Stimulated activated CD4-positive, alpha-beta T cell treated with anti-CD3 and anti-CD28 coated beads, Interleukin-1b, Interleukin-23, amount 100 ng/mL, for 48 hours (primary cell): ENCODE measurements at places on chromosomes 6 and 20.

- DNase-seq, result no peak
These were observed 116.4 kb downstream of the KIF6 start for GRCh38 chr6:39608652-39609345.

DNA sequence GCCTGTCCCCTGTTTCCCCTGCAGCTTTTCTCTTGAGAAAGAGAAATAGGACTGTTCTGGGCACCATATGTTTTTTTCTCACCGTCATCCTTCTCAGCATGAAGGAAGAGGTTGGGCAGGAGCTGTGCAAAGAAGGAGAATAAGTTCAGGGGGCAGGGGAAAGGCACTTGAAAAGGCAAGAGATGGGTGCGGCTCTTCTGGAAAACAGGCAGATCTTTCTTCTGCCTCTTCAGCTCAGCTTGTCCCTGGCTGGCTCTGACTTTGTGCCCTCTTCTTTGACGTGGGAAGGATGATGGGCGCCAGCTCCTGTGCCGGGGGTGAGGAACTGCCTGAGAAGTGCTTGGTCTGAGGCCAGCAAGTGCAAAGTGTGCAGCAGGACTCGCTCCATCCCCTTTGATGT lies 206.5 kb downstream of the DOK5 start:
- DNase-seq, result no peak

DNA sequence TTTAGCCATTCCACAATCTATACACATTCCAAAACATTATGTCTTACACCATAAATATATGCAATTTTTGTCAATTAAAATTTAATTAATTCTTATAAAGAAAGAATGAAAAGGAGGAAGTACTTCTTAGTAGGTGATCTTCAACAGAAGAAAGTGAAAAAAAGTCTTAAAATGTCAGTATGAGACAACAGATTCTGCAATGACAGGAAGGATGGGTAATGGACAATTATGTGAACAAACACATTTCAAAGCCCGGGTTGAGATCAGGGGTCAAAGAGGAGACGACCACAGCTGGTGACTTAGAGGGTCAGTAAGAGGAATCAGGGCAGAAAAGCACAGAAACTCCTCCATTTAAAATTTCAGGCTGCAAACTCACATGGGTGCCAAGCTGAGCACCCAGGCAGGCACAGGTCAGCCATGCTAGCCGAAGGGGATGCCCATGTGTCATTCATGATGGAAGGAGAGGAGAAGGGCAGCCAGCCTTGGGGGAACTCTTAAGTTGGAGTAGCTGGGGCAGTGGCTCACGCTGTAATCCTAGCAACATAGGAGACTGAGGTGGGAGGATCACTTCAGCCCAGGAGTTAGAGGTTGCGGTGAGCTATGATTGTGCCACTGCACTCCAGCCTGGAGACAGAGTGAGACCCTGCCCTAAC lies 11.0 kb downstream of the VSX1 start:
- DNase-seq, result no peak

DNA sequence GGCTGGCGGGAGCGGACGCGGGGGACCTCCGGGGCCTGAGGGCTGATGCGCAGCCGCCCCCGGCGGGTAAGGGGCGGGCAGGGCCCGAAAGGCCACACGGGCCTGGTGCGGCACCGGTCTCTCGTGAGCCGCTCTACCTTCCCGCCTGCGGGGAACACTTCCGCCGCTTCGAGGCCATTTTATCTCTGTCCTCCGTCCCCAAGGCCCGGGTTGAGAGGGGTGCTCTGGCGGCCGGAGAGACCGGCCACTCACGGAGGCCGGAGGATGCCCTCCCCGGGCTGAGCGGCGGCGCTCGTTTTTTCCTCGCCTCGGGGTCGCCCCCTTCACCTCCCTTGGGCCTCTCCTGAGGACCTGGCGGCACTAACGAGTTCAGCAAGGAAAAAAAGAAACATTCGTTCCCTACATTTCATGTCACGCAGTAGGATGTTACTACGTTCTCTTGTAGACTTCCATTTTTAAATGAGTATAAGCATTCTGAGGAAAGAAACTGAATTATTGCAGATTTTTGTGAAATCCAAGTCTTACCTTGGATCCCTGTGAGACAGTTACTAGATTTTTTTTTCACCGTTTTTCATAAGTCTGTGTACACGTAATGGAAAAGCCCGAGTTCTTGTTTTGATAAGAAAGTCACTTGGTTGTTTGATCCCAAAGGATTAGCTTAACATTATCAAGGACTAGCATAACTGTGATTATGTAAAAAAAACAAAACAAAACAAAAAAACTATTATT lies 575 bp downstream of the WTAP start:
- DNase-seq, result peak; percentile 51

GRCh38 chr6:74113901-74114300 lies 417.9 kb downstream of the CD109 start:
- no peak for DNase-seq

- no peak for DNase-seq
These were observed 84.8 kb downstream of the CD24 start for GRCh38 chr6:106889692-106890091.

GRCh38 chr6:39772559-39773273 lies 19.5 kb upstream of the DAAM2 start:
- no peak for DNase-seq

- DNase-seq, result peak; percentile 39
These were observed 1813.6 kb upstream of the DEFB115 start for GRCh38 chr20:29443819-29444218.

GRCh38 chr6:109236115-109237076 lies 141.1 kb downstream of the CEP57L1 start:
- DNase-seq, result peak; percentile 42

DNA sequence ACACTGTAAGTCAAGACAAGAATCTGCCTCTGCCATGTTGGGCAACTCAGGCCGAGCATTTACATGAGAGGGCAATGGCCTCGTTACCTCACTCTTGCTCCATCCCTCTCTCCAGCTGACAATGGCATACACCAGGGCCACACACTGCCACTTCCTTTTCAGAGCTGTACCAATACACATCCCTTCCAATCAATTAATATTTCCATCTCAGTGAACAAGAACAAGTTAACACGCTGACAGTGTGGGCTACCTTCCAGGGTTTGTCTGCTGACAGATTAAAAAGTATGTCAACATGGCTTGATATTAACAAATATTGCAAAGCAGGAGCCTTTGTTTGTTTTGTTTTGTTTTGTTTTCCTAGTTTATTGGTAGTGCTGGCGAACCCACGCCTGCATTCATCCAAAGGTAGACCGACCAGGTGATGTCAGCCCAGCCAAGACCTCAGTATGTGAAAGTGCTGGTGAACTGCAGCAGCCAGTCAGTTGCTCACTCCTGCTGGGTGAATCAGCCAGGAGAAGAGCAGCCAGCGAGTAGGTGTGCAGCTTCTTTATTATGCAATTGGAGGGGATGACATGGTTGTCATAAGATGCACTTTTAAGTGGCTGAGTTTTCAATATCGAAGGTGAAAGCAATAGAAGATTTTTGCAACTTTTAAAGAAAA lies 487.3 kb upstream of the JARID2 start:
- DNase-seq, result peak; percentile 57

- DNase-seq, result no peak
These were observed 92.7 kb downstream of the SASH1 start for GRCh38 chr6:148435386-148435785.

DNA sequence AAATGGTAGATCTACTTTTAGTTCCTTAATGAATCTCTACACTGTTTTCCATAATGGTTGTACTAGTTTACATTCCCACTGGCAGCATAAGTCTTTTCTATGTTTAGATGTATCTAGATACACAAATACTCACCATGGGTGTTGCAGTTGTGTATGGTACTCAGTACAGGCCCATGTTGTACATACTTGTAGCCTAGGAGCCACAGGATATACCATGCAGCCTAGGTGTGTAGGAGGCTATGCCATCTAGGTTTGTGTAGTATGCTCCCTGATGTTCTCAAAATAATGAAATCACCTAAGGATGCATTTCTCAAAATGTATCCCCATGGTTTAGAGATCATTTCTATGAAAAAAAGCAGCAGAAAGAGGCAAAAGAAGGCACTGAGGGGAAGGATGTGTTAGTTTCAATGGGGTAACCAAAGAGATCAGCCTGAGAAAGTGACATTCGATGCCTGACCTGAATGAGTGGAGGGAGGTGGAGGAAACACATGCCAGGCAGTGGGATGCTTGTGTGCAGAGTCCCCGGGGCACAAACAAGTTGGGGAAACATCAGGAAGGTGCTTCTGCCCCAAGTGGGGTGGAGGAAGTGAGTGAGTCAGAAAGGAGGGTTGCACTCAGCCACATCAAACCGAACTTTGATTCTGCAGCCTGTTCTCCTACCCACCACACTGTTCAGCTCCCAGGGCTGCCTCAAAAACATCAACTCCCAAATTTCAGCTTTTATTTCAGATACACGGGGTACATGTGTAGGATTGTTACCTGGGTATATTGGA lies 191.2 kb downstream of the ZNF217 start:
- peak; percentile 6 for DNase-seq

DNA sequence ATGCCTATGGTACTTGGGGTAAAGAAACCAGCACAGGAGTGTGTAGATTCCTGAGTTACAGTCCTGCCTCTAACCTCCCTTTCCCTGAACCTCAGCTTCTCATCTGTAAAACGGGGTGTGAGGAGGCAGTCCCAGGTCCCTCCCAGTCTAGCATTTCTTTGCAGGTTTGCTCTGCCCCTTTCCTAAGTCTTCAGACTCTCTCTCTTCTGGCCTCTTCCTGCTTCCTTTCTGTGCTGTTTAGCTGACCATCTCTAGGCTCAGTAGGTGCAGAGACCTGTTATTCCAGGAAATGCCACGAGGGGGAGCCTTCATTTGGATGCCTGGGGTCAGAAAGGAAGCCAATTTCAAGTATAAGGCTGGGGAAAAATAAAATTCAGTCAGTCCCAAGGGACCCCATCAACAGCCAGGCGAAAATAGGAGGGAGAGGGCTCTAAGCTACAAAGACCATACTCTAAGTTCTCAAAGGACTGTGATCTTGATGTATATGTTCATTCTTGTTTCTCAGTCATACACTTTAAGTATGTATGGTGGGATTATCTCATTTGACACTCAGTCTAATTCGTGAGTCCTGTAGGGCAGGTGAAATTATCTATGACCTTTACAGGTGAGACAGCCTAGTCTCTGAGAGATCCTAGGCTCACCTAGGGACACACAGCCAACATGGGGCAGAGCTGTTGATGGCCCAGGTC lies 89.1 kb downstream of the NCR2 start:
- peak; percentile 70 for DNase-seq

DNA sequence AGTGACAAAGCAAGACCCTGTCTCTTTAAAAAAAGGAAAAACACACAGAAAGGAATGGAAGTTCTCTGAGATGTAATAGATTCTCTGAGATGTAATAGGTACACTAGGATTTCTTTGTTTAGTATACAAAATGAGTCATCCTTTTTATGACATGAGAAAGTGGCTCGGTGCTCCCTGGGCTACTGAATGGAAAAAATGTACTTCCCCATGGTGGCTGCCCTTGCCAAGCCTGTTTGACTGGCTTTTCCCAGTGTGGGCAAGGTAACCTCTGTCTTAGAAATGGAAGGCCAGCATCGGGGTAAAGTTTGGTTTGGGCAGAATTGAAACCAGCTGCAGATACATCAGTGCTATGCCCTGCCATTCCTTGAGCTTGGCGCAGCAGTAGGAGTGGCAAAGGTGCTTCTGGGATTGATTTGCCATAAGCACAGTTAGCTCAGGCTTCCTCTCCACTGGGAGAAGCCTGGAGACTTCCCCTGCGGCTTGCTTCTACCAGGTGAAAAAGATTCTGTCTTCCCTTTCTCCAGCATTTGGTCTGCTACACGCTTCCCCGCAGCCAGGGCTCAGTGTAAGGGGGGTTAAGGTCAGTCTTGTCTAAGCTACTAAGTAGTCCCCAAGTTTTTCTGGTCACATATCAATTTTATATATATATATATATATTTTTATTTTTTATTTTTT lies 24.5 kb downstream of the ARFGEF2 start:
- no peak for DNase-seq

GRCh38 chr6:132511210-132511830 lies 1.6 kb downstream of the STX7 start:
- no peak for DNase-seq

DNA sequence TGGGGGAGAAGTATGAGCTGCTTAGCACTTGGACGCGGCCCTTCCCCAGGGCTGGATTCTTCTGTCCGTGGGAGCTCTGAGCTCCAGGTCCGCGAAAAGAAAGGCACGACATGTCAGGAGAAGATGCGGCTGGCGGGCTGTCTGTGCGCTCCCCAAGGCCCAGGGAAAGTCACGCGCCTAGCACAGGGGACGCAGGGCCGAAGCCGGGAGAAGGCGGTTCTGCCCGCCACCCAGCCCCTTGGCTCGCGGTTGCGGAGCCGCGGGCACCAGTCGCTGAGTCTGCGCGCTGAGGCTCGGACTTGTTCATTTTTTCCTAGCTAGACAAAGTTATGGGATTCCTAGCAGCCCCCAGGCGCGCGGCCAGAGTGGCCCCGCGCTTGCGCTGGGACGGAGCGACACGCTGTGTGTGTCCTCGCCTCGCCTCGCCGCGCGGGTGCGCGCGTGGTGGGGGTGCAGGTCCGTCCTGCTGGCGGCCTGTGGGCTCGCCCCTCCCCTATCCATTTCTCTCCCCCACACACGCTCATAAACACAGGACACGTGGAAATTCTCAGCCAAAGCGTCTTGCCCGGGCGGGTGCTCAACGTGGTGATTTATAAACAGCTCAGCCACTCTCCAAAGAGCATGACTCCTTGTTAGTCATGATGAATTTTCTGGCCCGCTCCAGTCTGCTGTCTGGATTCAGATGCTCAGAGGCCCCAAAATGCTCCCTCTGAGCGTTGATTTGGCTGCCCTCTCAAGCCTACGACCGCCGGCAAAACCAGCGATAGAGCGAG lies 1.9 kb upstream of the POU3F2 start:
- peak; percentile 14 for DNase-seq

DNA sequence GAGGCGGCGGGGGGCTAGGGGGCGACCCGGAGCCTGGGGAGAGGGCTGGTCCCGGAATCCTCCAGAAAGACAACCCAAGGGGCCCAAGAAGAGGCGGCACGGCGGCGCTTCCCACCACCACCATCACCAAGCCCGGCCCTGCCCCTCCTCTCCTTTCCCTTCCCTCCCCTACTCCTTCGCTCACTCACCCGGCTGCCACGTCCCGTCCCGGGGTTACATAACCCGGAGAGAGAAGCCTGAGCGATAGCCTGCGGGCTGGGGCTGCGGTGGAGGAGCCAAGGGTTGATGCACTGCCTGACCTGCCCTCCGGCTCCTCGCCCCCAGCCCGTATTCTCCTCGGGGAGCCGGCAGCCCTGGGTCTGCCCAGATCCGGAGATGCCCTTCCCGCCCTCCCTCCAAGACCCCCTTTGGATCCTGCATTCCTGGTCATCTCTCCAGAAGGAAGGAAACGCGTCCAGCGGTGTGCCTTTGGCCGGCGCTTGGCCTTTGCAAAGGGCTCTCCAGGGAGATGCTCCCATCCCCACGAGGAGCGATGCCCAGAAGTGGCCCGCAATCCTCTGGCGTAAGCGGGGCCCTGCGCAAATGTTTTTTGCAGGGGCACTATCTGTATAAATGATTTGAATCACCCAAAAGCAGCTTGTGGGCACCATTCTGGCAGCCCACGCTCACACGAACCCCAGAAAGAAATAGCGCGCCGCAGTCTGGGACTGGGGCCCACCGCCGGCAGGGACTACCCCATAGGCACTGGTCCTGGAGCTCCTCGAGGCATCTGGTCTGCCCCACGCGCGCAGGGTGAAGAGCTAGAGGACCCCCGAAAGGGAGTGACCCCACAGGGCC lies 4.6 kb upstream of the CPXM1 start:
- DNase-seq, result no peak

- DNase-seq, result no peak
These were observed 139.5 kb downstream of the C6orf58 start for GRCh38 chr6:127716465-127716864.
